Activated CD4-positive, alpha-beta T cell treated with anti-CD3 and anti-CD28 coated beads, Interleukin-2, amount 10 ng/mL, durations not matched to agents 24 days and 14 days (primary cell): ENCODE measurements at places on chromosomes 3 and 15. TPM values are rescaled to one million over a fixed set of nuclear protein-coding genes. Genes with fewer than 3 reads are reported as not detected.

DNA sequence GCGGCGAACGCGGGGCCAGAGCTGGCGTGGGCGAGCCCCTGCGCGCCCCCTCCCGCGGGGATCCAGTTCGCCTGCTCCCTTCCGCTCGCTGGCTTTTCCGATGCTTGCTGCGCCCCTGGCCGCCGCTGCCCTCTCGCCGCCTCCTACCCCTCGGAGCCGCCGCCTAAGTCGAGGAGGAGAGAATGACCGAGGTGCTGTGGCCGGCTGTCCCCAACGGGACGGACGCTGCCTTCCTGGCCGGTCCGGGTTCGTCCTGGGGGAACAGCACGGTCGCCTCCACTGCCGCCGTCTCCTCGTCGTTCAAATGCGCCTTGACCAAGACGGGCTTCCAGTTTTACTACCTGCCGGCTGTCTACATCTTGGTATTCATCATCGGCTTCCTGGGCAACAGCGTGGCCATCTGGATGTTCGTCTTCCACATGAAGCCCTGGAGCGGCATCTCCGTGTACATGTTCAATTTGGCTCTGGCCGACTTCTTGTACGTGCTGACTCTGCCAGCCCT is 721 bp downstream of the P2RY1 start:
- peak; percentile 58 for DNase-seq

DNA sequence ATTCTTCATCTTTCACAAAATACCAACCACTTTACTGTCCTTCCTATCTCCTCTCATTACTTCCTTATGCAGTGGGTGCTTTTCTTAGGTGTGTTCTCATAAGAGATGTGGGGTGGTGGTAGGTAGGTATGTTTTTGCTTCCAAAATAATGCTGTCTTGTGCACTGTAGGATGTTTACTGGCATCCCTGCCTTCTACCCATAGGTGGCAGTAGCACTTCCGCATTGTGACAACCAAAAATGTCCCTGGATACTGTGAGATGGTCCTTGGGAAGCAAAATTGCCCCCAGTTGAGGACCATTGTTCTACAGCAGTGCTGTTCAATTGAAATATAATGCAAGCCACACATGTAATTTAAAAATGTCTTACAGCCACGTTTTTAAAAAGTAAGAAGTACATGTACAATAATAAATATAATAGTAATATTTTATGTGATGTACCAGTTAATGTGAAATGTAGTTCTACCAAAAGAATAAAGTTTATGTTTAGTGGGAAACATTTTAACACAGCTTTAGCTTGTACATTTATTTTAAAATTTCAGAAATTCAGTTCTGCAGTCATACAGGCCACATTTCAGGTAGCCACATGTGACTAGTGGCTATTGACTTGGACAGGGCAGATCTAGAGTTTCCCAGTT is 75.2 kb downstream of the NEO1 start:
- DNase-seq = peak; percentile 73

DNA sequence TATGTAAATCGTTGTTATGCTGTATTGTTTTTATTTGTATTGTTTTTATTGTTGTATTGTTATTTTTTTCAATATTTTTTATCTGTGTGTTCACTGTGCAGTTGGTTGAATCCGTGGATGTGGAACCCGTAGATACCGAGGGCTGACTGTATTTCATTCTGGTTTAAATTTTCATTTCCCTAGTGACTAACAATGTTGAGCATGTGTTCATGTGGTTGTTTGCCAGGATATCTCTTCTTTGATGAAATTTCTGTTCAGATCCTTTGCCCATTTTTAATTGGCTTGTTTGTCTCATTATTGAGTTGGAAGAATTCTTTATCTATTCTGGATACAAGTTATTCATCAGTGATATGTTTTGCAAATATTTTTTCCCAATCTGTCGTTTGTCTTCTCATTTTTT is 29.7 kb downstream of the STOML1 start:
- no peak for DNase-seq

GRCh38 chr15:64389036-64389435 is 1.4 kb downstream of the TRIP4 start:
- no peak for DNase-seq

DNA sequence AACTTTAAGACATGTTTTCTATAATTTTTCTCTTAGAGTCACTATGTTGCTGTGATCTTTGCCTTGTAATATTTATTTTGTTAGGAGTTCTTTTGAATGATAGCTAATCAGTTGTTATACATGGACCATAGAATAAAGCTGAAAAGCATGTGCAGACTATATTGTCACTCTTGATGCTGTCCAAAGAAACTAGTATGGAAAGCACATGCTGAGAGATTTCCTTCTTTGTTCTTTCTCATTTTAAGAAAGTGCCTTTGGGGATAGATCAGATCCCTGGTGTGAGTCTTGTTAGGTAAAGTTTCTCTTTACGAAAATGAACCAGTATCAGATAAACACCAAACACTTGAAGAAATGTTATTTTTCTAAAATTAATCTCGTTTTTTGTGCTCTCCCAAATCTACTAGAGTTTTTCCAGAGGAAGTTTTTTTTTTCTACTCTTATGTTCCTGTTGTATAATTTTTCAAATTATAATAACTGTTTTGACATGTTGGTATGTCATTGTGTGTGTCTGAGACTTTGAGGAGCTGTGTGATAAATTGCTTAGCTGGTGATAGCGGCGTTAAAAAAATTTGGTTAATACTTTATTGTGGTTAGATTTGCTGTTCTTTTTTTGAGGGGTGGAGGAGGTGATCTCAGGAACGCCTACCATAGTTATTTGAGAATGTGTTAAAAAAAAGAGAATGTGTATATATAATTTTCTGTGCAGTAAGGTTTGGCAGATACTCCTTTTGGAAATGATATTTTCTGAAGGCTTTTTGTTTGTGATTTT is 2.2 kb downstream of the PIAS1 start:
- DNase-seq = peak; percentile 28

DNA sequence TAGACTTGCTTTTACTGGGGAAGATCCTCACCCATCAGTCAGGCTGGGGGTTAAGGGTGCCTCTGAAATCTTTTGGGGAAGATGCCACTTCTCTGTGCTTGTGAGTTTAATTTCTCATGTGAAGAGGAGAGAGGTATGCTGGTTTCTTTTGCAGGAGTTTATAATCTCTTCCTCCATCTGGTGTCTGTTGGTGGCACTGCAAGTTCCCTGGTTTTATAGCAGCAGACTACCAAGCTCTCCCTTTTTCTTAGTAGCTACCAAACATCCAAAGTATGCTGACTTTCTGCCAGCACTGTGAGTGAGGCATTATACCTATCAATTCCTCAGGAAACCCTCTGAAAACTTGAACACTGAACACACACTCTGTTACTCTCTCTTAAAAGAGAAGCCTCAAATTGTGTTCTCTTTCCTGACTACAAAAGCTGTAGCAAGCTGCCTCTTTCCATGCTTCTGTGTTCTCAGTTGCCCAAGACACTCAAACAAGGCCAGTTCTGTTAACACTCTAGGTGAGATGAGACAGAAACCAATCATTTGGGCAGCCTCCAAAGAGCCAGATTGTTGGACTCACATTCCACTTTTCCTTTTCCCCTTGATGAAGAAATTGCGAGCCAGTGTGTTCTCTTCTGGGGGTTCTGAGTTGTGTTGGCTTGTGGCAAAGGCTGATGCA is 299.5 kb downstream of the GAP43 start:
- DNase-seq = no peak

DNA sequence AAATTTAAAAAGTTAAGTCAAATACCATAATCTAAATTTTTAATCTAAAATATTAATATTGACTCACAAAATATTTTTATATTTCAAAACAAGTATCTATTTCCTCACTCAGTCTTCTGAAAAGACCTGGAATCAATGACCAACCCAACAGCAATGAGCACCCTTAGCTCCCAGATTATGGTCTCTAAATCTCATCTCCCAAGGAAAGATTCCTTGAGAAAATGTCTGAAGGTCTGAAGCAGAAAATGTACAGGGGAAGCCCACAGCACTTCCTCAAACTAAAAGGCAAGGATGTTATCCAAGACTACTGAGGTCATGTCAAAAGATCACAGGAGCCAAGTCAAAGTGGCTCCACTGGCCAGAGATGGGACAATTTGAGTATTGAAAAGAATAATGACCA is 51.0 kb upstream of the SLCO2A1 start:
- no peak for DNase-seq

- DNase-seq = no peak
These were observed 372.5 kb upstream of the CFAP20DC start for GRCh38 chr3:59422312-59422711.

DNA sequence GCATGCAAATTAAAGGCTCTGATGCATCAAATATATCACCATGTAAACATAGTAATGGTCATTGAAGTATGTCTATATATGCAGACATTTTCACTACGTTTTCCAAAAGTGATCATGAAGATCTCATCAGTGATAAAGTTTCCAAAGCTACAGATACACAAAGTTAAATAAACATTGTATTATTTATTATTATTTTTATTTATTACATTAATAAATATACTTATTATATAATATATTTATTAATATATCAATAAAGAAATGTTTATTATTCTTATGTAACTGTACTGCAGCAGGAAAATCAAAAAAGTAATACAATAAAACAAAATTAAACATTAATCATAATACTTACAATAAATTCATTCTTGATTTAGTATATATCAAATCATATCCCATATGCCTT is 791.2 kb downstream of the GBE1 start:
- DNase-seq = no peak

GRCh38 chr3:159559771-159560170 is 428.9 kb upstream of the IL12A start:
- DNase-seq = no peak

DNA sequence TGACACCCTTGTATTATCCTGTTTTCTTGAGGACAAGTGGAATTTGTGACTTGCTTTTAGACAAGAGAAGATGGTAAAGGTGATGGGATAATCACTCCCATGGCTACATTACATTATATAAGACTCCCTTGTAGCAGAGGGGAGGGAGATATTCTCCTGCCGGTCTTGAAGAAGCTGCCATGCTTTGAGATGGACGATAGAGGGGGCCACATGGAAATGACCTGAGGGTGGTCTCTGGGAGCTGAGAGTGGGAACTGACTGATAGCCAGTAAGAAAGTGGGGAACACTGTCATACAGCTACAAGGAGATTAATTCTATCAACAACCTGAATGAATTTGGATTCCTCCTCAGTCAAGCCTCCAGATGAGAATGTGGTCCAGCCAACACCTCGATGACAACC is 540.1 kb downstream of the NTRK3 start:
- DNase-seq = no peak

GRCh38 chr3:13767030-13767429 is 112.8 kb downstream of the WNT7A start:
- DNase-seq = no peak

DNA sequence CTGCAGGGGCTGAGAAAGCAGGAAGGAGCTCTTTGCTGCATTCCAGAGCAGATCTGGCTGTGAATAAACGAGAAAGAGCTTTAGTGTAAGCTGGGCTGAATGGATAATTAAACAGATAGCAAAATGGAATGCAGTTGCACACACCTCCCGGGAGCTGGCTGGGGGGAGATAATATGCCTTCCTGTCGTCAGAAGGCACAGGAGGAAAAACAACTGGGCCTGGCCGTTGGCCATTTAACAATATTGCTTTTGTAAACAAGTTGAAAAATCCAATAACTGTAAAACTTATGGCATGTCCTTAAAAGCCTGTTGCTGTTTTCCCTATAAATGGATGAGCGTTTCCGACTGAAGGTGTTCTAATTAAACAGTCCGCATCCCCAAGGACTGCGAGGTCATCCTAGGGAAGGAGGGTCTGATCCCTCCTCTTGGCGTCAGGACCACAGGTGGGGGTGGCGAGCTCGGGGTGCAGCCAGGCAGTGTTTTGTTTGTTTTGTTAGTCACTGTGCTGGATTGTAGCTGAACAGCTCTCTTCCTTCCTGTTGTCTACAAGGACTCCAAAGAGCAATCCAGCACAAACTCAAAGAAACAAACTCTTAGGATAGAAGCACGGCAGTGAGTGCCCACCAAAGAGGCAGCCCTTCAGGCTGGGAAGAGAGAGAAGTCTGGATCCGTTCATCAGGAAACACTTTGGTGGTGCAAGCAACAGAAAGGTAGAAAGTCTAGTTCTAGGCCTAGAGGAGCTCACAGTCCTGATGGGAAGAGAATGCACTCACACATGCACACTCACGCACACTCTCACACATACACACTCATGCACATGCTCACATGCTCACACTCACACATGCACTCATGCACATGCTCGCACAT is 133.4 kb upstream of the SMAD3 start:
- no peak for DNase-seq

GRCh38 chr3:114846779-114847178 is 300.3 kb downstream of the ZBTB20 start:
- DNase-seq = no peak

GRCh38 chr3:10619989-10620832 is 114.8 kb upstream of the ATP2B2 start:
- no peak for DNase-seq

GRCh38 chr3:26932752-26933151 is 310.2 kb downstream of the LRRC3B start:
- DNase-seq = no peak

GRCh38 chr3:43907508-43907858 is 216.7 kb downstream of the ABHD5 start:
- DNase-seq = no peak

GRCh38 chr15:41794081-41794480 is 19.8 kb downstream of the MAPKBP1 start:
- no peak for DNase-seq

GRCh38 chr3:191762323-191762960 is 301.5 kb downstream of the PYDC2 start:
- no peak for DNase-seq

DNA sequence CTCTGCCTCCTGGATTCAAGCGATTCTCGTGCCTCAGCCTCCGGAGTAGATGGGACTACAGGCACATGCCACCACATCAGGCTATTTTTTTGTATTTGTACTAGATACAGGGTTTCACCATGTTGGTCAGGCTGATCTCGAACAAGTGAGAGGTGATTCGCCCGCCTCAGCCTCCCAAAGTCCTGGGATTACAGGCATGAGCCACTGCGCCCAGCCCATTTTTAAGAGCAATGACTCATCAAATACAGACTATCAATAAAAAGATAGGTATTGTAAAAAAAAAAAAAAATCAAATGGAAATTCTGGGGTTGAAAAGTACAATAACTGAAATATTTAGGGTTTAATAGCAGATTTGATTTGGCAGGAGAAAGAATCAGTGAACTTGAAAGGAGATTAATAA is 129.0 kb downstream of the TJP1 start:
- no peak for DNase-seq

GRCh38 chr15:92624401-92624991 is 31.1 kb downstream of the FAM174B start:
- no peak for DNase-seq

DNA sequence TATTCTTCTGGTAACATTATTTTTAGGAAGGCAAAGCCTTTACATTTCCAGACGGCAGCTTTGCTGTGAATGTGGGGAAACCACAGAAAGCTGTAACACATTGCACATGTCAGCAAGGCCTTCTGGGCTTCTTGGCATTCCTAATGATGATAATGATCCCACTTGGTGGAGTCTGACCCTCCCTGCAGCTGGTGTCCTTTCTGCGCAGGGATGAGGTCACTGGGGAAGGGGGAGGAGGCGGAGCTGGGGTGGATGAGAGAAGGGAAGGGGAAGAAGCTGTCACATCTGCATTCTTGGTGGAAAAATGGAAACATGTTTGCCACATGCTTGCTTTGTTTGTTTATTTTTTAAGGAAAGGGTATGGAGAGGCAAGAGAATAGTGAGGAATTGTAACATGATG is 68.6 kb downstream of the FILIP1L start:
- no peak for DNase-seq

The USP50 gene
- 0.24 and 0.42 TPM in 2 replicates for total RNA-seq

The KY gene
- not detected in 2 replicates for total RNA-seq

The CRYBG3 gene
- 8.1 and 8.3 TPM in 2 replicates for total RNA-seq

The TRH gene
- not detected in 2 replicates for total RNA-seq

The C3orf22 gene
- not detected in 2 replicates for total RNA-seq

The GASK1A gene
- not detected in 2 replicates for total RNA-seq

The ISL2 gene
- total RNA-seq = 0.31 and 0.89 TPM in 2 replicates
